ENCODE measurements at places on chromosomes 1 and 21.
A peak's percentile ranks its signal among the peaks of the same experiment; 100 is the strongest.

GRCh38 chr1:109252893-109253802 is 3.8 kb downstream of the CELSR2 start:
- no peak overlapping the region for H3K4me3 ChIP-seq
- H3K36me3 ChIP-seq = no peaks in the 10 kb centered on the region
- H3K27me3 ChIP-seq = no peaks in the 10 kb centered on the region
- no peak overlapping the region for H3K27ac ChIP-seq
- DNase-seq = no peak

GRCh38 chr21:33552093-33552998 is 9.5 kb downstream of the SON start:
- H3K36me3 ChIP-seq = peaks cover 71% of the 10 kb centered on the region
- H3K4me3 ChIP-seq = no peak overlapping the region
- no peaks in the 10 kb centered on the region for H3K27me3 ChIP-seq
- H3K27ac ChIP-seq = peak overlapping the region; percentile 26

GRCh38 chr1:98232678-98233077 is 311.8 kb upstream of the DPYD start:
- H3K4me3 ChIP-seq = no peak overlapping the region
- no peak overlapping the region for H3K27ac ChIP-seq
- H3K4me1 ChIP-seq = no peaks in the 10 kb centered on the region
- DNase-seq = no peak

DNA sequence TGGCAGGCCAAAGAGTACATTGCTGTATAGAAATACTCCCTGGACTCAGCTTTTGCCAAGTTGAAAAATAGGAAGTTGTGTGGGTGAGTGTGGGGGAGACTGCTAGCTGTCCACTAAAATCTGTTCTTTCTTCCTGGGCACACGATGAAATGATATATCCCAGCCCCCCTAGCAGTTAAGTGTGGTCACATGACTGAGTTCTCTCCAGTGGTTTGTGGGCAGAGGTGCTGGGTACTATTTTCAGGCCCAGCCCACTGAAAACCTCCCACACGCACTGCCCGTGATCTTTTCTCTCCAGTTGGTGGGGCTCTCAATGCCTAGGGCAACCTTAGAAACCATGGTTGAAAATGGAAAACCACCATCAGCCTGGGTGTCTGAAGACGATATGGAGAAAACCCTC is 119.7 kb upstream of the LMO4 start:
- H3K27ac ChIP-seq = no peak overlapping the region
- H3K4me1 ChIP-seq = peaks cover under 1% of the 10 kb centered on the region
- peaks cover 36% of the 10 kb centered on the region for H3K27me3 ChIP-seq
- DNase-seq = no peak
- no peak overlapping the region for H3K4me3 ChIP-seq
- no peaks in the 10 kb centered on the region for H3K36me3 ChIP-seq

DNA sequence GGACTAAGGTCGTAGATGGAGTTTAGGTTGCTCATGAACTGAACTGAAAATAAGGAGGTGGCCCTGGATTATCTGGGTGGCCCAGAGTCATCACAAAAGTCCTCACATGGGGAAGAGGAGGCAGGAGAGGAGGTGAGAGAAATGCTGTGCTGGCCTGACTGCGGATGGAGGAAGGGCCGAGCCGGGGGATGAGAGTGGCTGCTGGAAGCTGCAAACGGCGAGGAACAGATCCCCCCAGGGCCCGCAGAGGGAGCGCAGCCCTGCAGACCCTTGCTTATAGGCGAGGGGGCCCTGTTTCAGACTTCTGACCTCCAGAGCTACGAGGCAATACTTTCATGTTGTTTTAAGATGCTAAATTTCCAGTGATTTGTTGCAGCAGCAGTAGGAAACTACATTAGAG is 102.7 kb upstream of the C1orf174 start:
- DNase-seq = no peak
- no peak overlapping the region for H3K27ac ChIP-seq
- no peaks in the 10 kb centered on the region for H3K4me1 ChIP-seq
- H3K36me3 ChIP-seq = no peaks in the 10 kb centered on the region
- peaks cover 23% of the 10 kb centered on the region for H3K27me3 ChIP-seq

DNA sequence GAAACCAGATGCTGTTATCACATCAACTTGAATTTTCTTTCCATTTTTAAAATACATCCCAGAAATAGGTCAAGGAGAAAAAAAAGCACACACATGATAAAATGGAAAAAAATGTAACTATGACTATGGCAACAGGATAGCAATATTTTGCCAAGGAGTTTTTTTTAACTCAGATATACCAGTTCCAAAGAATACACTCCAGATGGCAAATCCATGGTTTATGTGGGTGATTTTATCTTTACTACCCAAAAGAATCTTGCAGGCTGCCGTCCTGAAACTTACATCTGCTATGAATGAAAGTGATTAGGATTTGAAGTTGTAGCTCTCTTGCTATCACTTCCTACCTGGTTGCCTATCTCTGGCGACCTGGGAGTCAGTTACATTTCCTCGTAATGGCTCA is 91.0 kb upstream of the PLPPR4 start:
- no peaks in the 10 kb centered on the region for H3K36me3 ChIP-seq
- no peak overlapping the region for H3K4me3 ChIP-seq
- peaks cover 11% of the 10 kb centered on the region for H3K27me3 ChIP-seq
- DNase-seq = no peak
- H3K4me1 ChIP-seq = no peaks in the 10 kb centered on the region
- no peak overlapping the region for H3K27ac ChIP-seq

DNA sequence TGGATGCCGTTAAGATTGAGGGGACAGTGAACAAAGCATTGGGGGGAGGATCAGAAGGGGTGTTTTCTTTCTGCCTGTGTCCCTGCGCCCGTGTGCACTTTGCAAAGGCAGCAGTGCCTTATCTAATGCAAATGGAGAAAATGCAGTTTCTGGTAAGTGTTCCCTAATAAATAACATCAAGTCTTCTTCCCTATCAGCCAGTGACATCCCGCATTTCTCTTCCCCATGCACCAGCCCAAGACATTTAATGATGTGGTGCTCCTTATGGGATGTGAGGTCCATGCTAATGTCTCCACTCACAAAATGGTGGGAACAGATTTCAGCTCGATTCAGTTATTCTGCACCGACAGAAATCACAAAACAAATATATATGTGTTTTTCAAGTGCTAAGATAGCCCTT is 111.8 kb downstream of the PBX1 start:
- no peaks in the 10 kb centered on the region for H3K36me3 ChIP-seq
- DNase-seq = no peak
- peaks cover 2% of the 10 kb centered on the region for H3K4me1 ChIP-seq
- H3K4me3 ChIP-seq = no peak overlapping the region

- no peak overlapping the region for H3K27ac ChIP-seq
- H3K4me1 ChIP-seq = peaks cover 11% of the 10 kb centered on the region
- peak; percentile 40 for DNase-seq
- no peaks in the 10 kb centered on the region for H3K36me3 ChIP-seq
- no peak overlapping the region for H3K4me3 ChIP-seq
These were observed 13.4 kb upstream of the SLC6A17 start for GRCh38 chr1:110136911-110137310.

DNA sequence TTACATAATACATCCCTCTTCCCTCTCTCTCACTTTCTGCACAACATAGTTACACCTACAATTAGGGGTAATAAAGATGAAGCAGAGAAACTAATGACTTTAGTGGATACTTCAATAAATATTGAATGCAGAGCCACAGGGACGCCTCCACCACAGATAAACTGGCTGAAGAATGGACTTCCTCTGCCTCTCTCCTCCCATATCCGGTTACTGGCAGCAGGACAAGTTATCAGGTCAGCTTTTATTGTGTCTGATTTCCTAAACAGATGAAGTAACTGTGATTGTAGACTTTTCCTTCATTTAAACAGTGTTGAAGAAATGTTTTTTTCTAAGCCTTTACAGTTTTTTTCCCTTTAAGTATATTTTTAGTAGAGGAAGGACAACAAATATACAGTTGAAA is 281.6 kb downstream of the TPR start:
- peaks cover 19% of the 10 kb centered on the region for H3K27me3 ChIP-seq
- H3K4me3 ChIP-seq = no peak overlapping the region
- no peaks in the 10 kb centered on the region for H3K36me3 ChIP-seq
- DNase-seq = no peak
- no peak overlapping the region for H3K27ac ChIP-seq

Data from activated naive CD8-positive, alpha-beta T cell treated with anti-CD3 and anti-CD28 coated beads for 36 hours (primary cell).